ENCODE measurements at places on chromosomes 12 and 14.

- peak; percentile 8 for DNase-seq
Observed at GRCh38 chr14:103846543-103847450, 578 bp downstream of the PPP1R13B start.

- DNase-seq: no peak
Observed at GRCh38 chr14:70858641-70859040, 48.6 kb upstream of the PCNX1 start.

- no peak for DNase-seq
Observed at GRCh38 chr14:27181333-27181732, 583.5 kb upstream of the NOVA1 start.

DNA sequence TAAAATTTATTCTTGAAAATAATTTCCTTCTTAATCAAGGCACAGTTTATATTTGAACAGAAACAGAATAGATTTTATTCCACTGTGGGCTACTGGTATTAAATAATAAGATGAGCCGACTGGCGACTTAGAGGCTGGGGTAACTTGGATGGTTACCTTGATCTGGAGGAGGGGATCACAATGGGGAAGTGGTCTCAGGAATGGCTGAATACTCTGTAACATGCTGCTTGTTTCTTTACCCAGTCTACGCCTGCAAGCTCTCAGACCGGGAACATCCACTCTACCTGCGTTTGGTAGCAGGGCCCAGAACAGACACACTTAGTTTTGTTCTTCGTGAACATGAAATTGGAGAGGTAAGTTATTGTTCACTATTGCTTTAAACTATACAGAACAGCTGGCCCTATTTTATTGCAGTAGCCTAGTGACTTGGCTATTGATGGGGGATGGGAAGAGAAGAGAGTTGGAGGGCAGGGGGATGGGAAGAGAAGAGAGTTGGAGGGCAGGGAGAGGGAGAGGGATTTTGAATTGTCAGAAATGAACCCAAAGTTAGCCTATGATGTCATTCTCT, 67.9 kb downstream of the GNS start:
- peak; percentile 67 for DNase-seq

- no peak for DNase-seq
Observed at GRCh38 chr12:6225630-6226001, 25.4 kb downstream of the CD9 start.

DNA sequence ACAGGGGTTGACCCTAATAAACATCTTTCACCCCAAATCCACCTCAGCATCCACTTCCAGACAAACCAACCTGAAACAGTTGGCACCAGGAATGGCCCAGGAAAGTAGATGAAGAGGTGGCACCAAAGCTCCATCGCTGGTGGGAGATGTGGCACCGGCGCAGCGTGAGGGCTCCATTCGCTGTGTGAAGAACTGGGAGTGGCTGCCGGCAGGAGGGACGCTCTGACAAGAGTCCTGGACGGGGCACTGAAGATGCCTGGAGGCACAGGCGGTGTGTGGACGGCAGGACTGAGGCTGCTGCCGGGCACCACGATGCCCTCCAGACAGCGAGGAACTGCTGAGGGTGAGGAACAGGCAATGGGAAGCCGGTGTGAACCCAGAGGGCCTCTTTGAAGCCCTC, 29.3 kb downstream of the DIO3 start:
- no peak for DNase-seq

- DNase-seq: no peak
Observed at GRCh38 chr12:66692170-66692569, 13.3 kb upstream of the GRIP1 start.

DNA sequence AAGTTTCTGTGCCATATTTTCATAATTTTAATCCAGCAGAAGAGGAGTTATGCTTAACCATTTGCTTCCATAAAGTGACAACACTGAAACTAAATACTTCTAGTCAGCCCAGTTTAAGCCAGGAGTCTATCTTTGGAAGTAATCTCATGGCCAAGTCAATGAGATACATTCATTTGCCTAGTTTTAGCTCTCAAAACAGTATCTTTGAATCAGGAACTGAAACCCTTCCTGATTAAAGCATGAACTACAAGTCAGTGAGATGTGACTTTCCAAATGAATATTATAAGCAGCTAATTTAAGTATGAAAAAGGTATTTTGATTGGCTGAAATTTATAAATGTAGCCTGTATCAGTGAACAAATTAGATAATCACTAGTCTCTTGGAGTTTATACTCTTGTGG, 491.5 kb downstream of the SLC6A15 start:
- DNase-seq: no peak

GRCh38 chr12:70960484-70960883, 39.9 kb upstream of the PTPRR start:
- DNase-seq: no peak

GRCh38 chr12:22916815-22917214, 291.8 kb downstream of the ETNK1 start:
- no peak for DNase-seq

DNA sequence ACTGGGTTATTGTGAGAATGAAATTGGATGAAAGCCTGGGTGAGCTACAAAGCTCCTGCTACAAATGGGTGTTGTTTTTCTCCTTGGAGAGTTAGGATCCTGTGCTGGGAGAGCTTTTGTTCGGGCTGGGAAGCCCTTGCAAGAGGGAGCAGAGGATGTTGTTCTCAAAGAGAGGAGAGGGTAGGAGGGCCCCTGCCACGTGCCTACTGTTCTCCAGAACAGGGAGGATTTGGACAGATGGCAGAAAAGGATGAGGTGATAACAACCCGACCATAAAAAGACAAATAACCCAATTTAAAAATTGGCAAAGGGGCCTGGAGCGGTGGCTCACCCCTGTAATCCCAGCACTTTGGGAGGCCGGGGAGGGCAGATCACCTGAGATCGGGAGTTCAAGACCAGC, 68.8 kb downstream of the GALNT16 start:
- no peak for DNase-seq

- no peak for DNase-seq
Observed at GRCh38 chr12:68868043-68868790, 60.2 kb downstream of the MDM2 start.

GRCh38 chr14:51447411-51447810, 204.3 kb upstream of the FRMD6 start:
- DNase-seq: no peak

DNA sequence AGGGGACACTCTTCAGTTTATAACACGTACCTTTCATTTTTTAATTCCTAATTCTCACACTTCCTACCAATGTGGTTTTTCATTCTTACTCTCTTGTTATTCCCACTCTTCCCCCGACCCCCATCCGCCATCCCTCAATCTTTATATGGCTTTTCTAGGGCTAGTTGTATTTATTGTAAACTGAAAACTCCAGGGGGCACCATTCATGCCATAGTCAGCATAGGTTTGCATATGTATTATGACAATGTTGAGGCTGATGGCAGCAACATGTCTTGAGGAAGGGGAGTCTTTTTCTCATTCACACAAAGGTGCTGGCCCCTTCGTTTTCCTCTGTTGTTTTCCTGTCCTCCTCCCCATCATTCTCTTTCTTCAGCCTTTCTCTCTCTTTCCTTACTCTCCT, 27.7 kb upstream of the LTA4H start:
- no peak for DNase-seq

- no peak for DNase-seq
Observed at GRCh38 chr12:51127050-51127729, 43.8 kb upstream of the CSRNP2 start.

DNA sequence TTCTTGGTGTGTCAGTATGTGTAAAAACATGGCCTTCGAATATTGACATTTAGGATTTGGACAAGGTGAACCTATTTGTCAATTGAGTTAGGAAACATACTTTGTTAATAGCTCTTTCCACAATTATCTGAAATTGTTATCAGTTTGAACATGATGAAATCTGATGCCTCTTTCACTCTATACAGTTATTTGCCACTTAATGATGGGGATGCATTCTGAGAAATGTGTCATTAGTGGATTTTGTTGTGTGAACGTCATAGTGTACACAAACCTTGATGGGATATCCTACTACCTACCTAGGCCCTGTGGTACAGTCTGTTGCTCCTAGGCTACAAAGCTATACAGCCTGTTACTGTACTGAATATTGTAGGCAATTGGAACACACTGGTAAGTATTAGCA, 4.8 kb downstream of the TULP3 start:
- no peak for DNase-seq

- DNase-seq: peak; percentile 60
Observed at GRCh38 chr12:3222979-3223378, 145.8 kb downstream of the TSPAN9 start.

DNA sequence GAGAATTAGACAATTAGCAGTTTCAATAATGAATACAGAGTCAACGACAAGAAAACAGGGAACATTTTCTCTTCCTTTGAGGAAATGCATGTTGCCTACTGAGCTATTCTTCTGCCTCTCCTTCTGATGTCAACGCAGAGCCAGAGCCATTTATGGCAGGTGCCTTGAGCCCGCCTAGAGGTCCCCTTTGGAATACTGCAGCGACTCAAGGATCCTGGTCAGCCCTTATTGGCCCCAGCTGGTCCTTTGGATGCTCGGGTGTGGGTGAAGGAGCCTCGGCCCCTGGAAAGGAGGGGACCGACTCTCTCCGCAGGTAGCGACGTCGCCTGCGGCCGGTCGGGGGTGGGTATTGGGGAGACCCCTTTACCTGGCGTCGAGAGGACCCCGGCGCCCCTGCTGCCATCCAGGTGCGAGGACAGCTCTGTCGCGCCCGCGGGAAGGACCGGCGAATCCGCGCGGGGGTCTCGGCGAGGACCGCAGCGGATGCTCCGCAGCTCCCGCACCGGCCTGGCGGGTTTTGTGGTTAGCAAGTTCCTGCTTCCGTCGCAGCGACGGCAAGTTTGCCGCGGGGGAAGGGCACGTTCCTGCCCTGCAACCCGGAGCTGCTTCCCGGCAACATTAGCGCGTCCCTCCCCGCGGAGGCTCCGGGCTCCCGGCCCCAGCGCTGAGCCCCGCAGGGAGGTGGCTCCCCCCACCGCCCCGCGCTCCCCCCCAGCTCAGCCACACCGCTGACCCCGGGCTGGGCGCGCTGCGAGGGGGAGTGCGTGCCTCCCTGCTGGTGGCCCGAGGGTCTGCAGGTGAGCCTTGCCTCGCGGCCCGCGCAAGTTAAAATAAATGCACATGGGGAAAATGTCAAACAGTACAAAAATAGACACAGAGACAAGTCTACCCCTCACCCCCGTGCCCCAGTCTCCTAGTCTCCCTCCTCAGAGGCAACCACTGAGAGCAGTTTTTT, at the start of gene MANSC1:
Gene MANSC1 (minus strand): TSS at position 532 of the 955 bp plus-strand sequence. CDS start 6,928 bp downstream, outside the sequence.
- peak; percentile 68 for DNase-seq

DNA sequence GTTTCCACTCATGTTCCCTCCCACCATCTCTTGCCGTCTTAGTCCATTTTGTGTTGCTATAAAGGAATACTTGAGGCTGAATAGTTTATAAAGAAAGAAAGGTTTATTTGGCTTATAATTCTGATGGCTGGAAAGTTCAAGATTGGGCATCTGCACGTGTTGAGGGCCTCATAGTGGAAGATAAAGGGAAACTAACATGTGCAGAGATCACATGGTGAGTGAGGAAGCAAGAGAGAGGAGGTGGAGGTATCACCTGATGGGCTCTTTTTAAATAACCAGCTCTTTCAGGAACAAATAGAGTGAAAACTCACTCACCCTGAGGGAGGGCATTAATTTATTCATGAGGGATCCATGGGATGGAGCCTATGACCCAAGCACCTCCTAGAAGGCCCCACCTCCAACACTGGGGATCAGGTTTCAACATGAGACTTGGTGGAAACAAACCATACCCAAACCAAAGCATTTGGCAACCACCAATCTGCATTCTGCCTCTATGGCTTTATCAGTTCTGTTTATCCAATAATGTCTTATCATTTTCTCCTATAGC, 29.5 kb downstream of the MYO1H start:
- no peak for DNase-seq

DNA sequence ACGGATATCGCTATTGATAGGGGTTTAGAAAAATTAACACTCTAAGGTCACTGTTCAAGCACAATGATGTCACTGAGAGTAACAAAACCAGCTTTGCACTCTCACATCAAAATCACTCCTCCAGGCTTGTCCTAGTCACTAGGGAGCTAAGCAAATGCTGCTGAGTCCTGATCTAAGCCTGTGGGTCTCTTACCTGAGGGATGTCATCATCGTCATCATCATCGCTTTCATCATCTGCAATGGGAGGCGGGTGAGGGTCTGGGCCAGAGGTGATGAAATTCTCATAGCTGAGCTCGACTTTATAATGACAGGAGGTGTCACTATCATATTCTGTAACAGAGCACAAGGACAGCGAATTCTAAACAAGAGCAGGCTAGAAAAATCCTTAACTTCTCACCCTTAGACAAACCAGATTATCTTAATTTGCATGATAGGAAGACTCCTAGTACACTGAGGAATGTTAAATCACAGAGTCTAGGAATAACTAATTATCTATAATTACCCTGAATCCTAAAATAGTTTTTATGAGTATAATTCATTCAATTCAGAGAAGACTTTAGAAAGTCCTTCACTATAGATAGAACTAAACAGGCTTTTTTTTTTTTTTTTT, 83.0 kb downstream of the TRAFD1 start:
- no peak for DNase-seq

DNA sequence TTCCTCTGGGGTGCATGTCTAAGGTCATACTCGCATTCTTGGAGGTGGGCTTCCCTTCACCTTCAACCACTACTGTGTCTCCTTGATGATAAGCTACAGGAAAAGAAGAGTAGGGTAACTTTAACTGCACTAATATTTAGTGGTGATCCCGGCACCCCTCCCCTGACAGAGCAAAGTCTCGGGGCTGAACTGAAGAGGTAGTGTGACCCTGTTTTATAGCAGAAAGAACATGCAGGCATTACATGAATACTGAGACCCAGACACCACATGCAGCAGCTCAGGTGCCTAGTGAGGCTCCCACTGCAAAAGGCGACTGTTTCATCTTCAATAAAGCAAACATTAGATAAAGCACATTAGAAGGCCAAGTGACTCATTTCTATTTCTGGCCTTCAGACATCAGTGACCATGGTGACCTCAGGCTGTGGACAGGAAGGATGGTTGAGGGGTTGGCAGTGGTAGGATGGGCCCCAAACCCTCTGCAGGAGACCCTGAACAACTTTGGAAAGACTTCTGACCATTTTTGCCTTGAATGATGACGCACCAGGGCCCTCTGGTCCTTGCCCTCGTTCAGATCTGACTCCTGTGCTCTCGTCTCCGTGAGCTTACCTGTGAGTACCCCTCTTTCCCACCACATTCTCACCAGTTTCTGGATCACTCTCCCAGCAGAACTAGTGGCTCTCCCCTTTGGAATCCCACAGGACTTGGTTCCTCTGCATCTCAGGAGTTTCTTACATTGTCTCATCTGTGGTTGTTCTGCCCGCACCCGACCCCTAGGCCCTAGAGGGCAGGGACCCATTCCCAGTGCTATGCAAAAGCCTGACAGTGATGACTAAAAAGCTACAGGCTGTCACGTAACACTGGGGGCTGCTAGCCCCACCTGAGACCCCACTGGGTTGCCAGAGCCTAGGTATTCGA, 23.8 kb upstream of the JPH4 start:
- no peak for DNase-seq

DNA sequence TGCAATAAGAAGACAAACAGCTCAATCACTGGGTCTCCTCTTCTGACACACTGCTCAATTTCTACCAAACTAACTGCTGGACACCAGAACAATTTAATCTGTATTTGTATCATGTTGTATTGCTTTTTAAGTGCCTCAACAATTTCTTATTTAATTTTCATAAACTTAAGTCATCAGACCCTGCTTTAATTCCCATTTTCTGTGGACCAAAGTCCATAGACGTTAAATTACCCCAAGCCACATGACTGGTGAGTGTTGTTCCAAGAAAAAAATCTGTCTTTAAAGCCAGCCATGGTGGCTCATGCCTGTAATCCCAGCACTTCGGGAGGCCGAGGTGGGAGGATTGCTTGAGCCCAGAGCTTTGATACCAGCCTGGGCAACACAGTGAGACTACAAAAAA, 8.7 kb downstream of the HOMEZ start:
- DNase-seq: no peak

GRCh38 chr14:97788364-97788763, 991.2 kb downstream of the VRK1 start:
- no peak for DNase-seq

GRCh38 chr12:49973361-49973830, 649 bp downstream of the AQP6 start:
- DNase-seq: no peak
